Left forelimb (tissue), 1 donor: ENCODE measurements at places on chromosomes 16 and 17.

DNA sequence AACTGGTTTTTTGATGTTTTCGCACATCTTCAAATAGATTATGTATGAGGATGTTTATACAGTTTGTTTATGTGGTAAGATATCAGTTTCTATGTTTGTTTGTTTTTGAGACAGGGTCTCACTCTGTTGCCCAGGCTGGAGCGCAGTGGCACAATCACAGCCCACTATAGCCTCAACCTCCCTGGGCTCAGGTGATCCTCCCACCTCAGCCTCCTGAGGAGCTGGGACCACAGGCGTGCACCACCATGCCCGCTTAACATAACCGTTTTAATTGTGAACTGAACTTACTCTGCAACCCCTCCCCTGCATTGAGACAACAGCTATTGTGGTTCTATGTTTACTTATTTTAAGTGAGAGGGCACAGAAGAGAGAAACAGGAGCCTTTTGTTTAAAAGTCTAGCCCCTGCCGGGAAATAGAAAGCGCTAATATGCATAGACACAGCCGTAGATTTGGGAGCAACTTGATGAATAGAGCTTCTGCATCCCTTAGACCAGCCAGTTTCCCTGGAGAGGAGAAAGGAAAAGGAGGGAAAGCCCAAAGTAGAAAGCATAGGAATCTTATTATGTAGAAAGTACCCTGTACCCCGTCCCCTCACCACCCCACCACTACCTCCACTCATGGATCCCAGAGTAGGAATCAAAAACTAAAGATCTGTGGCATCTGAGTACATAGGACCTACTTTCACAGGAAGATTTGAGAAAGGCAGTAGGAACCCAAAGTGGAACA lies 19.6 kb upstream of the APPBP2 start:
- no peak for DNase-seq

DNA sequence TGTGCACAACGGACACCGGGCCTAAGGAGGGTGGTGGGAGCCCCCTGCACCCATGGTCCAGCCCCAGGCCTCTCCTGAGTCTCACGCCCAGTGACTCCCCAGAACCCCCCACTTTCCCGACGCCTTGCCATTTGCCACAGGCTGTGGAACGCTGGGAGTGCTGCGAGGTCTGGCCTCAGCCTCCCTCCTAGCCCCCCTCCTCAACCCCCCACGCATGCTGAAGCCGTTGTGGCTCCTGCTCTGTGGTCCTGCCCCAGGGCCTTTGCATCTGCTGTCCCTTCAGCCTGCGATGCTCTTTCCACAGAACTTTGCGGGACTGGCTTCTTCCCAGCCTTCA lies 226.0 kb upstream of the GSE1 start:
- DNase-seq: no peak

DNA sequence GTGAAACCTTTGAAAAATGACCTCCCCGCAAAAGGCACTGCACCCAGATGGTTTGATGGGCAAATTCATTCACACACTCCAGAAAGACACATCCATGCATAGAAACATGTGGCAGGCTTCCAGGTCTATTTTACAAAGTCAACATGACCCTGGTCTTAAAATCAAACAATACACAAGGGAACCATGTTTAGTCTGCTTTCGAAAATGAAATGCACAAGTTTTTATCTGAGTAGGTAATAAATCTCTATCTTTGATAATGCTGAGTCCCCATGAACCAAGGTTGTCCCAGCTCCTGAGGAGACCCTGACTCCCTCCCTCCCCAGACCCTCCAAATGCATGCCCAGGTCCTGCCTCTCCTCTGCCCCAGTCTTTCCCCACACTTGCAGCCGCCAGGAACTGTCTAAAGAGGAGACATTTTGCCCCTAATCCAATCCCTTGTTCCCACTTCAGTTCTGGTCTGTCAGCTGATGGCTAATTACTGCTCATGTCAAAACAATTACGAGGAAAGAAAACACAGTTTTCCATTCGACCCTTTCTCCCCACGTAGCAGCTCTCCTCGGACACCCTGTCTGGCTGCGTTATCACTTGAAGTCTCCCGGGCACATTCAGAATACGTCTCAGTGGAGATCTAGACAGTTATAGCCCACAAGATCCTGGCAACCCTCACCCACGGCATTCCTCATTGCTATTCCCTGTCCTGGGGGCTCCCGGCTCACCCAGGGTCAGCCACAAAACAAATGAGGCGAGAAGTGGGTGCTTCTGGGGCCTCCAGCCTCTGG lies 68.8 kb upstream of the RCVRN start:
- DNase-seq: no peak

DNA sequence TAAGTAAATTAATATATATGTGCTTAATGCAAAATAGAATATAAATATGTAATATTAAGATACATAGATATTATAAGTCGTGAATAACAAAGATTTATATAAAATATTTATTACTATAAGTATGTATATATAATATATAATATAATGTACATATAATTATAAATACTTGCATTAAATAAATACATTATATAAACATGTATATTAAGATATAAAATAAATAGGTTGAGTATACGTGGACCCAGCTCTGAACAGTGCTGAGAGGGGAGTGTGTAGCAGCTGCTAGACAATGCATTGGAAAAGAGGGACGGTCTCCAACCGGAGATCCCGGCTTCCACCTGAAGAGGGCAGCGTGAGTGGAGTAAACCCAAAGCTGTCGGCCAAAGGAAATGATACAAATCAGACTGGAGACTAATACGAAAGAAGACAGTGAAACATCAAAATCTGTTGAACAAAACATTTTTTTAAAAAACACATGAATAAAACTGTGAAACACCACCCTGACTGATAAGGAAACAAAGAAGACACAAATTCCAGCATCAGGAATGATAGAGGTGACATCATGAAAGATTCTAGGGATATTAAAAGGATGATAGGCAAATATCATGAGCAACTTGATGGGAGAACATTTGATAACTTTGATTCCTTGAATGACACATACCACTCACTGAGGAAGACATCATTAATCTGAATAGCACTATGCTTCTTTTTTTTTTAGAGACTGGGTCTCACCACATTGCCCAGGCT lies 125.4 kb upstream of the CHMP6 start:
- no peak for DNase-seq

DNA sequence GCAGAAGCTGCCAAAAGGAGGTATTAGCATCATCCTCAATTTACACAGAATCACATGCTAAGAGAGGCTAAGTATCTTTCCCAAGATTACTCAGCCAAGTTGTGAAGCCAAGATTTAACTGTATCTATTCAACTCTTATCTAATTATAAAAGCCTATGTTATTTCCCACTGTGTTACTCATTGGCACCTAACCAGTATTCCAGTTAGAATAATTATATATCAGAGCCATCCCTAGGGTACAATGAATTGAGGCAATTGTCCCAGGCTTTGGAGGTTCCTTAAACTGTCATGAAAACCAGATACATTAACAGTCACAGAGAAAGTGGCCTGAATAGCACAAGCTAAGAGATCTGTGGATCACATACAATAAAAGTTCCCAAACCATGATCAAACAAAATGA lies 10.9 kb upstream of the AMFR start:
- no peak for DNase-seq
